ENCODE measurements at places on chromosomes 2 and 18.

DNA sequence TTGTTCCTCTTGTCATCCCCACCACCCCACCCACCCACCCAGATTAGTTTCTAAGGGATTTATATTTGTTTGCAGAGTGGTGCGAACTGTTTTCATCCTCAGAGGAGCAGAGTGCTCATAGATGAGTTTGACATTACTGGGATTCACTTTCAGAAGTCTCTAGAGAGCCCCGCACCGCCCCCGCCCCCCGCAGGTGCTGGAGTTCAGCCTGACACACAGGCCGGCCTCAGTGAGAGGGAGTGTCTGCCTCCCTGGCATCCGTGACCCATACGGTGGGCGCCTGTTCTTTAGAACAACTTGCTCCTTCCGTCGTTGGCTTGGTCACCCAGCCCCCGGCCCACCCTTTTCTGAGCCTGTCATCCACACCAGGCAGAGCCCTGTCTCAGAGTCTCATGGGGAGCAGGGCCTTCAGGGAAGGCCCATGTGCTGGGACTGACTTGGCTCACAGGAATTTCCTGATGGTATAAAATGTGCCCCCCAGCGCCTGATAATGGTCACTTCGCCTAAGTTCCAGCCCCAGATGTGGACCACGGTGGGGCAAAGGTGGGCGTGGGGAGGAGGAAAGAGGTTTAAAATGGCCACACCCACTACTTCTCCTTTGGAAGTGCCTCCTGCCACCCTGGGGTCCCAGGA lies 44.3 kb downstream of the HPCAL1 start:
- DNase-seq, result no peak

GRCh38 chr18:55500316-55501086 lies 87.5 kb downstream of the TCF4 start:
- DNase-seq, result no peak

DNA sequence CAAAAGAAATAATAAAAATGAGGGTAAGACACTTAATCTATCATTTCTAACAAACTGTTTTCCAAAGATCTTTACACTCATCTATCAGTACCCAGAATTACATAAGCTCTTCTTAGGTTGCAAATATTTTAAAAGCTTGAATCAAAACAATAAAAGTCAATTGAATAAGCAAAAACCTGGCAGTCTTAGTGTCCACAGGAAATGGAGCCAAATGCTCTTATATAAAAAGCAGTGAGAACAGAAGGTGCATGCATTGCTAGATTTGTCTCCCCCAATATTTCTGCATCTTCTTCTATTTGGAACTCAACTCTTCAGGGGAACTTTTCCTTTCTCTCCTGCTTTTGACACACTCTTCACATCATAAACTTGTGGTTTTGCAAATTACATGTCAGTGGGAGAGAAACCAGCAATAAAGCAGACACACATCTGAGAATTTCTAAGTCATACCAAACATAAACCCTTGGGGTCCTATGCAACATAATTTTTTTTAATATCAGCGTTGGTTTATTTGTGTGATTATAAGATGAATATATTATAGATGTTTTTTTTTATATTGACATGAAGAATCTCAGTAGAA lies 343.9 kb upstream of the ACVR2A start:
- no peak for DNase-seq

GRCh38 chr2:38131676-38132075 lies 55.7 kb upstream of the CYP1B1 start:
- no peak for DNase-seq

DNA sequence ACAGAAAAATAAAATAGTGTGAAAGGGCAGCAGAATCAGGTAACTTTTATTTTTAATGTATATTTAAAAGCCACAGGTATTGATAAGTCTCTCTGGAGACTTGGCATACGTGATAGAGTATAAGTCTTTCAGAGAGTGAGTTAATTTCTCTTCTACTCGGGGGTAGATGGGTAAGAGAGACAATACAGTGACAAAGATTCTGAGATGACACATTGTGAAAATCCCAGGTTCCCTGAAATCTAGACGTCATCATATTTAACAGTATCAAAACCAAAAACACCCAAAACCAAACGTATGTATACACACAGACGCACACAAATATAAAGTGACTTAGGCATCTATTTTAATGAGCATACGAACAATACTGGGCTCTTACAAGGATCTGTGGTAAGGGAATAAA lies 33.3 kb downstream of the NIF3L1 start:
- DNase-seq, result no peak

DNA sequence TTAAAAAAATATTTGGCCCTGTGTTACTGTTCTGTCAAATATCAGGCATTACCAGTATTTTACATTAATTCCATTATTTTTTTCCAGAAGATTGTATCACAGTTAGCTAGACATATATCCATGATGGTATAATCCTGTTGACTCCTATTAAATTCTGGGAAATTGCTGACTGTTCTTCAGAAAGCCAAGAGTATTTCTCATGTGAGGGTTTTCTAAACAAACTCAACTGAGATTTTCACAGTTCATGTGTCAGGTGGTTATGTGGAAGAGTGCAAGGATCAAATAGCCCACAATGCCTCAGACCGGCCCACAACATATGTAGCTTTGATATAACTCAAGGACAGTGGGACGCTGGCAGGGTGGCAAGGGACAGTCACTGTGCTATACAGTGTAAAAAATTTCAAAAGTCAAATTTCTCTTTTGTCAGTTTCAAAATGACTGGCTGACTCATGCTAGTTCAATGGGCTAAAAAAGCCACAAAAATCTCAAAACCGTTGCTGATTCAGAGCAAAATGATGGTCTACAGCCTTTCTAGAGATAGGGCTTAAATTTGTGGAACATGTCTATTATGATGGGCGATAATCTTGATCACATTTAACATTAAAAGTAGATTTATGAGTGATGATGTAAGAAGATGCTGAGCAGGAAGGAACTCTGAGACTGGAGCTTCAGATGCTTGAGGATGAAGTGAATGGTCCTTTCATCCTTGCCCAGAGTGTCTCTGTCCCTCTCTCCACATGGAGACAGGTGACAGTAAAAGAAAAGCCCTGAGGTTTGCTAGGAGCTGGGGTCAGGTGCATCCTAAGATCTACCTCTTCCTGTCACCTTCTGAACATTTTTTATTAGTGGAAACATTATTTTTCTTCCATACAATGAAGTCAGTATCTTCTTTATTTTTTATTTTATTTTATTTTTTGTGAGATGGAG lies 175.8 kb upstream of the PIEZO2 start:
- DNase-seq, result no peak

GRCh38 chr2:7878786-7879482 lies 802.9 kb upstream of the ID2 start:
- DNase-seq, result no peak

DNA sequence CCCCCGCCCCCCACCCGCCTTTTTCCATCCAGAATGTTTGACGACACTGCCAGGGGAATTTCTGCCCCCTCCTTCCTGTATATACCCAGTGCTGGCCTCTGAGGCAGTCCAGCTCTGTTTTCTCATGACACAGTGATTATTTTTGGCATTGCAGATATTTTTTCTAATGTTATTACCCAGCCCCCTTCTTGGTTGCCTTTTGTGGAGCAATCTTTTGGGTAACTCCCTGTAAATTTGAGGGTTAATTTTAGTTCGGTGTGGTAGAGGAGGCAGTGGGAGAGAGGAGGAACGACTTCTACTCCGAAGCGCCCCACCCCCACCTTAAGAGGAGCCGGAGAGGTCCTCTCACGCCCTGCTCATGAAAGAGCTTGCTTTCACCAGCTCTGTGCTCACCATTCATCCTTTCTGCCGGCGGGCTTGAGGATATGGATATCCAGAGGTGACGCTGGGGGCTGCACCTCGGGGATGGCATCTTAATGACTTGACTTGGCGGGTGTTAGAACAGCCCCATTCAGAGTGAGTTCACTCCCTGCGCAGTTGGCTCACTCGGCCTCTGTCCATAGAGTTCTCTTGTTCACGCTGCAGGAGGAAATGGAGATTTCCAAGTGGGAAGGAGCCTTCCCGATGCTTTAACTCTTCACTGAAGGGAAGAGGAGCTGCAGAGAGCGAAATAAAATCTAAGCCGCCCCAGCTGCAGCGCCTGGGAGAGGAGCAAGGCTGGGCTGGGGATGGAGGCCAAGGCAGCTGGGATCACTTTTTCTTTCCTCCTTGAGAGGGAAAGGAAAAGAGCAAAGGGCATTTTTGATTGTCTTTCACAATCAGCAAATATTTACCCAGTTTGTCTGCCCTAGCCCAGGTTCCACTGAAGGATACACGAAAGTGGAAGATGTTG lies 38.4 kb downstream of the EPAS1 start:
- no peak for DNase-seq

DNA sequence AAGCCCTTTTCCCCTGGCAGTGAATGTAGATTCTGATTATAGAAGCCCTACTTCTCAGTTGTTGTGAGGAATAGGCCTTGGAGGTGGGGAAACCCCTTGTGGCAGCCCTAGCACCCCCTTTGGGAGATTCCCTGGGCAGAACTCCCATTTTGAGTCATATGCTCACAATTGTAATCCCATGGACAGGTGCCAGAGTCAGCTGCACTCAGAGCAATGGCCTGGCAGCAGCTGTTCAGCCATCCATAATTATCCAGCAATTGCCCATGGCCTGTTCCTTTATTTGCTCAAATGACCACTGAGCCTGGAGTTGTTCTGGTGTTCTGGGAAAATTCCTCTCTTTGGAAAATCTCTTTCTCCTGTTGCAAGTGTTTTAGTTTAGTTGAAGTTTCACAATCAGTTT lies 71.7 kb downstream of the PTRHD1 start:
- no peak for DNase-seq

DNA sequence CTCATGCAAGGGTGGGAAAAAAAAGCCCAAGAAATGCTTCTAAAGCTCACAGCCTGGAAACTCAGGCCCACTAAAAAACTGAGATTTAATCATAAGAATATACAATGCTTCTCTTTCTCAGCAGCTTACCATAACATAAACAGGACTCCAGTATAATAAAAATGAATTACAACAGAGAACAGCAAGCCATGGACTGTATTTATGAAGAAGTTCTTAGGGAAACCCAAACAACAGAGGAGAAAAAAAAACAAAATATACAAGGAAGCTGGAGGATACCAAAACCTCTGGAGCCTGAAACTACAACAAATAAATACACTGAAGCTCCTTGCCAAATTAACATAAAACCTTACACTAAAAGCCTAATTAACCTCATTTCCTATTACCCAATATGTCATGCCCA lies 187.8 kb downstream of the RDH14 start:
- no peak for DNase-seq

GRCh38 chr18:75173738-75174137 lies 35.2 kb downstream of the PTGR3 start:
- DNase-seq, result no peak

DNA sequence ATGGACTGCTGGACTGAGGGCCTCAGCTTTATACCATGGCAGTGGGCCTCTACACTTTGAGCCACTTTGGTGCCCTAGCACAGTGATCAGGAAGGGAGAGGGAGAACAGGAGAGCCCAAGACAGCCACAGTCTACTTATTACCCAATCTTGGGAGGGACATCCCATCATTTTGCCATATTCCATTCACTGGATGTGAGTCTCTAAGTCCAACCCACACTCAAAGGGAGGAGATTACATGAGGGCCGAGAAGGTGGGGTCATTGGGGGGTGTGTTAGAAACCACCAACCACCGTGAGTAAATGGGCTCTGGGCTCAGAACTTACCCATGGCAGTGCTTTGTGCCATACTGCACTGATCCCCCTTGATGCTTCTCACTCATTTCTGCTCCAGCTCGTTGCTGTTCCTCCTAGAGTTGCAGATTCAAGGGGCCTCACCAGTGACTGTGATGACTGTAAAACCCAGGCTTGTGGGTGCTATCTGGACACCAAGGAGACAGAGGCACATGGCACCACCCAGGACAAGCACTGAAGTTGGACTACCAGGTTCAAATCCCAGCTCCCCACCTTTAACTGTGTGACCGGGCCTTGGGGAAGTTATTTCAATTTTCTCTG lies 97.6 kb upstream of the RAB6C start:
- no peak for DNase-seq

Measured in activated T-helper 9 cell treated with anti-CD3 and anti-CD28 coated beads, Interleukin-2, amount 50 U/mL, for 16 hours (primary cell).